ENCODE measurements at places on chromosomes 16 and 17.
A peak's percentile ranks its signal among the peaks of the same experiment; 100 is the strongest.

DNA sequence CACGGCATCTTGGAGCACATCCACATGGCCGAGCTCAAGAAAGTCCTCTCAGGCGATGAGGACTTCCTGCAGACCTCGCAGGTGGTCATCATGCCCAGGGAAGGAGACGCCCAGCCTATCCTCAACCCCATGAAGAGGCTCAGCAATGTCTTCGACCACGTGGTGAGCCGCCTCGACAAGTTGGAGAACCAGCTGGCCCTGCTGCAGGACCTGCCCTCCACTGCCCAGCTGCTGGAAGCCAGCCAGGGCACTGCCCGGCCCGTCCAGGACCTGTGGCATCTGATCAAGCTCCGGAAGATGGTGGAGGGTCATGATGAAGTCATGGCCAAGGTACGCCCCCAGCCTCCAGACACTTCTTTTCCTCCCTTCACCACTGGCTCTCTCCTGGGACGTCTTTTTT, 440 bp downstream of the C16orf96 start:
- DNase-seq, result no peak

DNA sequence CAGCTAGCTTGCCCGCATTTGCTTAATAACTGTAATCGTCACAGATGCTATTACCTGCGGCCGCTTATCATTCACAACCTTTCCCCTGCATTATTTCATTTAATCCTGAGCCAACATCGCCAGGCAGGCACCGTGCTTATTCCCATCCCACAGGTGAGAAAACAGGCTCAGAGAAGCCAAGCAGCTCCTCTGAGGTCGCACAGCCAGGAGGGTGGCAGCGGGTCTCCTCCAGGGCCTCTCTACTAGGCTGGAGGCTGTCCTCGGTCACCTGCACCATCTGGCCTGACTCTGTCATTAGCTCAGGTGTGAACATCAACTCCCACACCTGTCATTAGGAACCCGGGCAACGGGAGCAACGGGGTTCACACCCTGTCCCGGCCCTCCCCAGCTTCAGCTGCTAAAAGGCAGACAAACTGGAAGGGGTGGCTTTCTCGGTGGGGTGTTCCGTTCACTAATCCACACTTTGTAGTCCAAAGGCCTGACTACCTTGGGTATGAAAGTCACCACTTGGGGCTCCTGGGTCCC, 3.0 kb downstream of the PPL start:
- no peak for DNase-seq

DNA sequence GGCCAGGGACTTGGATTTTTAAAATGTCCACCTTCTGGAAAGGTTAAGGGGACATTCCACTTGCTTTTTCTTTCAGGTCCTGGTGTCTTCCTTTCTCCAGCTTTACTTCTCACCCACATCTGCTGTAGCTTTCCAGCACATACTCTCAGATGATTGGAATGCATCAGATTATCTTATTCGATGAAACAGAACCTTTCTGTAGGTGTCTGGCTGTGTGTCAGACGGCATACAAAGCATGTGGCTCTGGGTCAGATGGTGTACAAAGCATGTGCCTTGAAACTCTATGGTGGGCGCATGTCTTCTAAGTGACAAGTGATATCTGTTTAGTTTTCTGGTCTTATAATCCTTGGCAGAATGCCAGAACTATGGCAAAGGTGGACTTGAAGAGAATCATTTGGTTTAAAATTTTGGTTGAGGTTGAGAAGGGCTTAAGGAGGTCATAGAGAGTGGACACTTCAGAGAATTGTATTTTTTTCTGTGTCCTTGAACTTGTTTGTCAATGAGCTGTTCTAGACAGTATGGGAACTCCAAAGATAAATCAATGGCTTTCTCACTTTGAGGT, 125.3 kb downstream of the FTO start:
- no peak for DNase-seq

DNA sequence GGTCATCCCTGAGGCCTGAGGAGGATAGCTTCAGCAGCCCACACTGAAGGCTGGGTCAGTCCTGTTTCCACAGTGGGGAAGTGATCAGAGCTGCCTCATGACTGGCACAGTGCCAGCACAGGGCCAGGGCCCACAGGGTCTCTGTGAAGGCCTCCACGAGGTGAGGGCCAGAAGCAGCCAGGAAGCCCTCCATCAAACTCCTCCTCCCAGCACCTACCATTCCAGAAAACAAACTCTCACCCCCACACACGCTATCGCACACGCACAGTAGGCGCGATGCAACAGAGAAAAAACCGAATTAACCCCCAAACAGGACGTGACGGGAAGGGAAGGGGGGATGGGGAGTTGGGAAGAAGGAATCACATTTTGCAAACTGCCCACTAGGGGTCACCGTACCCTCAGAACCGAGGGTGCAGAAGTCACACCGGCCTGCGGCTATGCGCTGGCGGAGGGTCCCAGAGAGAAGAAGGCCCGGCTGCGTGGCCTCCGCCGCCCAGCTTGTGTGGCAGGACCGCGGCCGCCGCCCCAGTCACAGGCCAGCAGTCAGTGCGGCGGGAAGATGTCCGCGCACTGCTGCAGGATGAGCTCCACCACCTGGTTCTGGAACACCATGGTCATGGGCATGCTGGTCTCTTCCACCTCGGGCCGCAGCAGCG, 37.6 kb downstream of the ARHGAP27 start:
- DNase-seq, result peak; percentile 59

- no peak for DNase-seq
These were observed 2.3 kb upstream of the PECAM1 start for GRCh38 chr17:64393000-64393402.

GRCh38 chr16:56779906-56780305, 50.0 kb downstream of the NUP93 start:
- no peak for DNase-seq

GRCh38 chr16:16163571-16163970, 59.7 kb downstream of the ABCC6 start:
- no peak for DNase-seq

- peak; percentile 93 for DNase-seq
These were observed 21.2 kb downstream of the ARHGAP17 start for GRCh38 chr16:24993722-24994686.

GRCh38 chr16:78957317-78958100, 643.0 kb downstream of the MAF start:
- DNase-seq, result no peak

DNA sequence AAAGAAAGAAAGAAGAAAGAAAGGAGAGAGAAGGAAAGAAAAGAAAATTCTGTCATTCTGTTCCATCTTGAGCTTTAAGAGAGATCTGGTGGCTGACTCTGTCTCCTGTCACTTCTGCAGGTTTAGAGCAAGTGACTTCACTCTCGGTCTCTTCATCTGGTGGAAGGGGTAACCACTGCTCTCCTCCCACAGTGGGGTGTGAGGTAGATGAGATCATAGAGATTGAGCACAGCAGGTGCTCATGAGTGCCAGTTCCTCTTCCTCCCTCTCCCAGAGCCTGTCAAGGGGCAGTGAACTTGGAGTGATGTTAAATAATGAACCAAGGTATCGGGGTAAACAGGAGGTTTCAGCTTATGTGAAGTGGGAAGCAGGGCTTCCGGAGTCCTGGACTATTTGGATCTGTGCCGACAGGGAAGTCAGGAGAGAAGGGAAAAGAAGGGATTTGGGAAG, 47.7 kb downstream of the BEAN1 start:
- DNase-seq, result no peak

- peak; percentile 27 for DNase-seq
These were observed 251.2 kb downstream of the ENGASE start for GRCh38 chr17:79325709-79326430.

- no peak for DNase-seq
These were observed 6.6 kb downstream of the PLEKHH3 start for GRCh38 chr17:42669977-42670788.

- DNase-seq, result no peak
These were observed 4.7 kb upstream of the TBX21 start for GRCh38 chr17:47728214-47728877.

GRCh38 chr16:17408955-17409441, 61.8 kb downstream of the XYLT1 start:
- DNase-seq, result no peak

- DNase-seq, result peak; percentile 41
These were observed at the start of gene KIF19 for GRCh38 chr17:74325743-74326379. Gene KIF19, plus strand, starts transcription at chr17:74326226. Its CDS starts 124 bp downstream, at chr17:74326350.

DNA sequence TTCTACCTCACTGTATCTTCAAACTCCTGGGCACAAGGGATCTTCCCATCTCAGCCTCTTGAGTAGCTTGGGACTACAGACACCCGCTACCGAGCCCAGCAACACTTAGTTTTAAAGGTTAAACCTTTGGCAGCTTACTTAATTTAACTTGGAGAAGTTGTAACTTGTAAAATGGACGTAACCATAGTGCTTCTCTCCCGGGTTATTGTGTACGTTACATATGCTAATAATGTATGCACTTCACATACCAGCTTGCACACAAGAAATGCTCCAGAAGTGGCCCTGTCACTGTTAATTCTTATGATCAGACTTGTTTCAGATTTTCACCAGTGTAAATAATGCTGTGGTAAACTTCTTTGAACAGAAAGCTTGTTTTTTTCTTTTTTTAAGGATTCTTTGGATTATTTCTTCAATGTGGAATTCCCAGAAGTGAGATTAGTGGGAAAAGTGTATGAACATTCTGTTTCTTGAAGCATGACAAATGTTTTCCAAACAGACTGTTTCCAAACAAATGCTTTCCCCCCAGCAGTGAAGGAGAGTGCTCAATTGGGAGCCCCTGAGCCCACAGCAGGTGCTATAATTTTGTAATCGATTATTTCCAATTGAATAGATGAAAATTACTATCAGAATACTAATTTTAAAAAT, 61.5 kb downstream of the EPN2 start:
- DNase-seq, result no peak

GRCh38 chr16:87416826-87417527, 24.8 kb downstream of the MAP1LC3B start:
- DNase-seq, result no peak

- DNase-seq, result no peak
These were observed 187.3 kb downstream of the CDH13 start for GRCh38 chr16:82814059-82814458.

GRCh38 chr17:72097144-72097543, 23.7 kb upstream of the SOX9 start:
- peak; percentile 64 for DNase-seq

GRCh38 chr17:34307110-34307509, 12.1 kb upstream of the CCL8 start:
- no peak for DNase-seq

GRCh38 chr17:59418732-59419166, 87.3 kb downstream of the YPEL2 start:
- no peak for DNase-seq

DNA sequence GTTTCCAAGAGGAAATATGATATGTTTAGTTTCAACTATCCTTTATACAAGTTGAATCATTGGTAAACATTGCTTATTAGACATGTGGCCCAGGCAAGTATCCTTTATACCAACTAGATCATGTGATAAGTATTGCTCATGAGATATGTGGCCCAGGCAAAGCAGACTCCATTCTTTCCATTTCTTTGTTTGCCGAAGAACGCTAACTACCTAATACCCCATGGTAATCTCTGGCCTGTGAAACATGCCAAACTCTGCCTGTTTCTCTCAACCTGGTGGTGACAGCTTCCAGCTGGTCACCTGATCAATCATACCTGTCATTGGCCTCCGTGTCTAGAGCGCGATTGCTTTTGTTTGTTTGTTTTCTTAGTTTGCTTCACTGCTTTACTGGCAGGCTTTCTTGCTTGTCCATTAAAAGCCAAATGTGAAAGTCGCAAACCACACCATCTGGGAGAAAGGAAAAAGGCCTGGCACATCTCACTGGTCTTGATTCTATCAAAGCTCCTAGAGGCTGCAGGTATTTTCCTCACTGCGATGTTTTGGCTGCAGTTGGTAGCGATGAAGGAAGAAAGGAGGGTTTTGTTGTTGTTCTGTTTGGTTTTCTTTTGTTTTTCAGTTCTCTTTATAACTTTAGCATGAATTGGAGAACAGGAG, 686.2 kb downstream of the KCNJ2 start:
- peak; percentile 3 for DNase-seq

GRCh38 chr17:17886226-17886625, 49.4 kb upstream of the SREBF1 start:
- DNase-seq, result no peak

DNA sequence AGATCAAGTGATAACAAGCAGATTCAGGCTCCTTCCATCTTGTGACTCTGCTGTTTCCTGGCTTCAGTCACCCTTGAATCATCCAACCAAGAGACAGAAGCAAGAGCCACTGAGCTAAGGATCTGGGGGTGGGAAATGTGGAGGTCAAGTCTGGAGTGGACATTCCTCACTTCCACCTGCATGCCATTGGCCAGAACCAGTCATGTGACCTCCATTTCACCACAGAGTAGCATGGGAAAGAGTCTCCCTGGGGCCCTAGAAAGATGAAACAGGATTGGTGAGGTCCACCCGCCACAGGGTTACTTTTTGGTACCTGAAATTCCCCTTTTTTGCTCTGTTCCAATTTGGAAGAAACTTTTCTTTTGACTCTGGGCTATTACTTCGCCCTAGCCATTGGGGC, 1006.0 kb upstream of the EEF2KMT start:
- DNase-seq, result no peak

DNA sequence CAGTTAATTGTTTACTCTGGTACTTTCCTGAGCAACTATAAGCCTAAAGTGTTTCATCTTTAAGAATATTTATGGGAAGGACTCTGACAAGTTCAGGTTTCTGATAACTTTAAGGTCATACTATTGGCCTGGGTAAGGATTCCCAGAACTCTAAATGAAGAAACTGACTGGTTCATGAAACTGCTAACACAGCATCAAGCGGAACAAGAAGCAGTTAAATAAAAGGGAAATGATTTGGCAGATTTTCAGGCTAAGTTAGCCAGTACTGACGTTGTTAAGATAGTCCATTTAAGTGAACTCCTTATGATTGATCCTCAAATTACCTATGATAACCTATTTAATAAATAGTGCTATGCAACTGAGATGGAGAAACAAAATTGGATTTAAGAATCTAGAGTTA, 101.6 kb upstream of the CES5A start:
- no peak for DNase-seq

GRCh38 chr17:71757156-71757555, 363.7 kb upstream of the SOX9 start:
- no peak for DNase-seq

- no peak for DNase-seq
These were observed 99.7 kb downstream of the CBLN1 start for GRCh38 chr16:49181791-49182518.

DNA sequence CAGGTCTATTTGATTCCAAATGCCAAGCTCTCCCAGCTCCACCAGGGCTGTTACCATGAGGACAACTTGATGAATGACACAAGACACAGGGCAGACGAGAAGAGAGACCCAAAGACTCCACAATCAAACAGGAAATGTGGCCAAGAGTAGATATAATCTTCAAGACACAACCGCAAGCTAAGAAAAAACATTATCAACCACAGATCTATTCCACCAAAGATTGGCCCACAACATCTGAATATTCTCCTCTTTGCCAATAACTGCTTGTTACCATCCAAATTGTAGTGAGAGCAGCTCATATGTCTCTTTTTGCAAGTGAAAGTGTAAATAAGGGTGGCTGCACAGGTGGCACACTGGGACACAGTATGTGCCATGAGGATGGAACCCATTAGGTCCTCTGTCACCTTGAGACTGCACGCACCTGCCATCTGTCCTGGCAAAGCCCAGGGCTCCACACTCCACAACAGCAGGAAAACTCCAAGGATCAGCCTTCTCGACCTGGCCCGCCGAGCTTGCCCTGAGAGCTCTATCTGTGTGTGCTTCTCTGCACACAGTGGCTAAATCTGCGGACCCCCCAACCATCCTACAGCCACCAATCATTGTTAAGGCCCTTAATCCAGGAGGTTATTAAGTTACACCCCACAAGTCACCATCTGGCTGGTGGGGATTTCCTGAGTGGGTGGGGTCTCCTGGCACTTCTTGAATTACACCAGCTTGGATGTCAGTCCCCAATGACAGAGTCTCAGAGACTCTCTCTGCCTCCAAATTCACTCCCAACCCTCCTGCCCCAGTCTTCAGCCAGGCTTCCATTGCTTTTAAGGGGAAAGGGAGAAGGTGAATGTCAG, 50.5 kb downstream of the DYNLRB2 start:
- DNase-seq, result no peak

Measured in RWPE1 (cell line).